Upper lobe of left lung (tissue), 6 donors: ENCODE measurements at places on chromosomes 12 and 14. TPM values are rescaled to one million over a fixed set of nuclear protein-coding genes. Genes with fewer than 3 reads are reported as not detected.
A peak's percentile ranks its signal among the peaks of the same experiment; 100 is the strongest.

TMEM132C gene
- 1.1 TPM for total RNA-seq

IL26 gene
- not detected for total RNA-seq

IFNG-AS1 gene
- total RNA-seq: not detected

TMTC2 gene
- total RNA-seq: 27.5 TPM

DNA sequence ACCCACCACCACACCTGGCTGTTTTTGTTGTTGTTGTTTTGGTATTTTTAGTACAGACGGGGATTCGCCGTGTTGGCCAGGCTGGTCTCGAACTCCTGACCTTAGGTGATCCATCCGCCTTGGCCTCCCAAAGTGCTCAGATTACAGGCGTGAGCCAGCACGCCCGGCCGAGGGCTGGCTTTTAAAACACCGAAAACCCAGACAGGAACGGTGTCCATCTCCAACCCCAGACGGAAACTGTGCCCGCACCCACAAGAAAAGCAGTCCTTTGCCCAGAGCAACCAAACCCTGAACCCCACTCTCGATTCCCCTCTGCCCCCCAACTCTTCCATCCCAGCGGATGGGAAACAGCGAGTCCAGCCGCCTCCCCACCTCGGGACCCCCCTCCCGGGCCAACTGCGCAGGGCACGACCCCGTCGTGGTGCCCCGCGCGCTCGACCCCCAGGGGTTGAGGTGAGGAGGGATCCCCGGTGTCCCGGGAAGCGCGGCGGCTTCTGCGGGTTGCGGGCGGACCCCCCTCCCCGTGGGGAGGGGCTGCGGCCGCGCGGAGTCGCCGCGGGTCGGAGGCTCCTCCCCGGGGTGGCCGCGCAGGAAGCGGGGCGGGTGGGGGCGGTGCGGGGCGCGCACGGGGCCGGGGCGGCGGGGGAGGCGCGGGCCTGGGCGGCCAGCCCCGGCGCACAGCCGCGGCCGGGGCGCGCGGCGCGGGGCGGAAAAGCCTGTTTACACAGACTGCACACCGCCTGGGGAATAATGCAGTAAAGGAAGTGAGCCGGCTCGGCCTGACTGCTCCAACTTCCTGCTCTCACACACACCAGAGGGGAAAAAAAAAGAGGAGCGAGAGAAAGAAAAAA, at the start of gene ELK3:
ELK3 (plus strand) TSS at position 651 of the 851 bp plus-strand sequence.
- H3K4me3 ChIP-seq: peak within 1 kb of the TSS; percentile 87
- H3K27me3 ChIP-seq: no peaks in the 10 kb centered on the region
- H3K36me3 ChIP-seq: no peaks in the 10 kb centered on the region
- H3K27ac ChIP-seq: peak within 1 kb of the TSS; percentile 86
- peak; percentile 93 for DNase-seq
- H3K4me1 ChIP-seq: peaks cover 18% of the 10 kb centered on the region

- no peaks in the 10 kb centered on the region for H3K4me1 ChIP-seq
- H3K27ac ChIP-seq: no peak overlapping the region
- no peak for DNase-seq
- no peaks in the 10 kb centered on the region for H3K27me3 ChIP-seq
- no peak overlapping the region for H3K4me3 ChIP-seq
Observed at GRCh38 chr14:96227428-96227827, 22.8 kb downstream of the BDKRB2 start.

GRCh38 chr14:24428628-24429394, 657 bp downstream of the CBLN3 start:
- DNase-seq: peak; percentile 78
- H3K4me1 ChIP-seq: peaks cover 41% of the 10 kb centered on the region
- H3K27me3 ChIP-seq: no peaks in the 10 kb centered on the region
- H3K36me3 ChIP-seq: peaks cover 22% of the 10 kb centered on the region

GRCh38 chr12:57027805-57028153, 11.4 kb upstream of the TAC3 start:
- H3K27ac ChIP-seq: no peak overlapping the region
- no peak for DNase-seq
- no peaks in the 10 kb centered on the region for H3K27me3 ChIP-seq
- H3K4me1 ChIP-seq: no peaks in the 10 kb centered on the region
- H3K4me3 ChIP-seq: no peak overlapping the region
- no peaks in the 10 kb centered on the region for H3K36me3 ChIP-seq

- no peak for DNase-seq
- no peaks in the 10 kb centered on the region for H3K4me1 ChIP-seq
- H3K4me3 ChIP-seq: no peak overlapping the region
- no peaks in the 10 kb centered on the region for H3K27me3 ChIP-seq
- no peaks in the 10 kb centered on the region for H3K36me3 ChIP-seq
- H3K27ac ChIP-seq: no peak overlapping the region
Observed at GRCh38 chr14:24818058-24818822, 184.2 kb upstream of the GZMB start.
